ENCODE measurements at places on chromosomes 13 and 19. TPM values are rescaled to one million over a fixed set of nuclear protein-coding genes. Genes with fewer than 3 reads are reported as not detected.

Gene TPGS1
- total RNA-seq = 63.5 TPM

Gene NTF4
- total RNA-seq = not detected

GRCh38 chr19:38515896-38516295 lies 82.4 kb downstream of the RYR1 start:
- DNase-seq = no peak

DNA sequence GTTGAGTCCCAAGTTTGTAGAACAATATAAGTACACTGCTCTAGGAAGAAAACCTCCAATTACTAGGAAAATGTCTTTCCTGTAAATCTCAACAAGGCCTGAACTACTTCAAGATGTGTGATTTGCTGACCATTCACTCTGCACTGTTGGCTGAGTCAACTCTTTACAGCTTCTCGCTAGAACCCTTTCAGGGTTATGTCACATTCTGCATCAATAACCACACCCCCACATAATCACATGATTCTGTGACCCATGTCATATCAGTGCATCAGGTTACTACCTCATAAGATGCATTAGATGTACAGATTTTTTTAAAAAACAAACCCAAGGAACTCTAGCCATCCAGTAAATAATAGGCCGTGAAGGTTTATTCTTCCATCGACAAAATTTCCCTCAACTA lies 16.1 kb upstream of the DCLK1 start:
- DNase-seq = no peak

- no peak for DNase-seq
Measured at GRCh38 chr13:91086936-91087716, 260.4 kb upstream of the MIR17HG start.

- DNase-seq = no peak
Measured at GRCh38 chr13:113992276-113993005, 18.6 kb upstream of the C13orf46 start.
